ENCODE measurements at places on chromosomes 5 and 9.

- no peak for DNase-seq
These were observed 54.1 kb downstream of the MTAP start for GRCh38 chr9:21856301-21857094.

DNA sequence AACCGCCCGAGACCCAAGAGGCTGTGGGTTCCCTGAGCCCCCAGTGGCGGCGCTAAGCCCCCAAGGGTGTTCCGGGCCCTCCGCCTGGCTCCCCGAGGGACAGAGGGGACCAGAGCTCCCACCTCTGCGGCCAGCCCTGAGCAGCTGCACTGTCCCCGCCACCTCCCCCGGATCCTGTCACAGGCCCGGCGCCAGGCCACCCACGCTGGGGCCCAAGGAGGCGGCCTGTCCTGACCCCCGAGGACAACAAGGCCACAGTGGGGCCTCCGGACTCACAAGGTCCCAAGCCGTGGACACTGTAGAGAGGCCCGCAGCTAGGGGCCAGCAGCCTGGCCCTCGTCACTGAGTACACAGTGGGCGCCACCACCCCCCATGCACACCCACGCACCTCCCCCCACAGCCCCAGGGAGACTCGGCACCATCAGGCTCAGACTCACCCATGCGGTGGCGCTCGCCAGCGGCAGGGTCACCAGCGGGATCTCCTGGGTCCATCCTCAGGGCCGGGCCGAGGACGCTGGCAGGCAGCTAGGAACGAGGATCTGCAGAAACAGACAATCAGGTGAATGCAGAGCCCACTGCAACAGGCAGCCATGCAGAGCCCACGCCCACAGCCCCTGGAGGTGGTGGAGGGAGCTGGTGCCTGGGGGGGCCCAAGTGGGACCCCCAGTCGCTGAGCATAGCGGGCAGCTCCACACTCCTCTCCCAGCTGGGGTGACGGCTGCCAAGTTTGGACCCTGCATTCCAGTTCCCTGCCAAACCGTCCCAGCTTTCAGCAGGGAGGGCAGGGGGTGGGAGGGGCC, 27.9 kb downstream of the EXD3 start:
- DNase-seq = no peak

DNA sequence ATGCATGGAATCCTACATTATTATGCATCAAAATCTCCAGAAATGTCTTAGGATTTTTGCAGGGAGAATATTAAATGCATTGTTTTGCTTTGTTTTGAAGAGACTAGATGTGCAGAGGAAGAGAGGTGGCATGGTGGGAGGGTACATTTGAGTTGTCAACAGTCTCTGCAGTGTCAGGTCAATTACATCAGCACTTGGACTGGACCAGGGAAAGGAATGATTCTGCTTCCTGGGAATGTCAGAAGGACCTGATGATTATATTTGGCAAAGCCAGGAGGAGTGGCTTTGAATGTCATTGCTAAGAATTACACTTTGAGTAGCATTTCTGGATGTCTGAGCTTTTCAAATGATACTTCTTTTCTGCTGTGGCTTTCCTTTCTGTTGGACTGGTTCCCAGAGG, 17.5 kb upstream of the TMEFF1 start:
- DNase-seq = no peak

GRCh38 chr5:91898898-91899297, 515.8 kb upstream of the ARRDC3 start:
- DNase-seq = no peak

DNA sequence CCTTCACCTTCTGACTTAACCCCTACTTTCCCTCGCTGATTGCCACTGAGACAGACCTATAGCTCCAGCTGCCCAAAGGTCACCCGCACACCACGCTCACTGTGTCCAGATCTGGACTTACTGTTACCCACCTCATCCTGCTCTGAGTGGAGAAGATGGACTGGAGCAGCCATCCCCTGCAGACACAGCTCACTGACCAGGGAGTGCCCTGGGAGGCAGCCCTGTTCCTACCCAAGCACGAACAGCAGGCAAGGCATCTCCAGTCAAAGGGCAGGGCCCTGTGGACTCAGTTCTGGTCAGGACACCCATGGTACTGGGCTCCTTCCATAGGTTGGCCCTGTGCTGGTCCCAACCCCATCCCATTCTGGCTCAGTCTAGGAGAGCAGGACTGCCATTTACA, 9.5 kb upstream of the BARX1 start:
- no peak for DNase-seq

Data from GDM1 (cell line).